ENCODE measurements at places on chromosomes 7 and 10.

DNA sequence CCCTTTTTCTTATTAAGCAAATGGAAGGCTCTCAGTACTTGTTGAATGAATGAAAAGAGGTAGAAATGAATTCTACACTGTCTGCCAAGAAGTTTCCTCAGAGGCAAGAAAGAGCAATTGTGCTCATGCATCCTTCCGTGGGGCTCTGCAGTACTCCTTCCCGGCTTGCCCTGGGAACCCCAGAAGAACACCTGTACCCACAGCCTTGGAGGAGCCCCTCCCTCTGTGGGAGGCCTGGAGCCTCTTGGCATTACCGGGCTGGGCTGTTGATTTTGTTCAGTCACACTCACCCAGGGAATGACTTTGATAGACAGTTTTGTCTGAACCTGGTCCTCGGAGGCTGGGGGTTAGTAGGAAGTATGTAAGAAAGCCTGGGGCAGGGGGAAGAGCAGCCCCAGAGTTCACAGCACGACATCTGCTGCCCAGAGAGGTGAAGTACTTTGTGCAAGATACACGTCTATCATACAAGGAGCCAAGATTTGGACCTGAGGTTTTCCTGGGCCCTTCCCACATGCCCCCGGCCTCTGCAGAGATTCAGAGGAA lies 134.8 kb upstream of the GDF10 start:
- DNase-seq: no peak

DNA sequence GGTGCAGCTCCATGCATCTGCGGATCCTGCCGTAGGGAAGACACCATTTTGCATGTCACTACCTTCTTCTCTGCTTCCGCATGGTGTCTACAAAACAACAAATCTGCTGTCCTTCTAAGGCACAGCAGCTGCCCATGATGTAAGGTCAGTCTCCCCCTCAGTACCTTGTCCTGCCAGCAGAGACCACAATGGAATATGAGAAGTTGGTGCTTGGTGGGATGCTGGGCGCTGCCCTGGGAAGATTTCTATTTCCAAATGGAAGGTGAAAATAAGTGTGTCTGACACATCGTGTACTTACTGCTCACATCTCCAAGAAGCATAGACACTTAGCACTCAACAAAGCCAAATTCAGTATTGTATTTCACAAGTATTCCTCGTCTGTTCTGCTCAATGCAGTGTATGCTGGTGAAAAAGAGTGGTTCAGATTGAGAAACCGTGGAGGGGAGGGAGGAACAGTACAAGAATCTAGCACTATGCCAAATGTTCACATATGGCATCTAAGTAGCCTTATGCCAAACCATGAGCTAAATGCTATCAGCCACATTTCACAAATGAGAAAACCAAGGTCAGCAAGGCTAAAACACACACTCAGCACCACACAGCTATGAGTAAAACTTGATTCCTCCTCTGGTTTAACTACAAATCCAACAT lies 95.0 kb downstream of the GRB10 start:
- DNase-seq: no peak

DNA sequence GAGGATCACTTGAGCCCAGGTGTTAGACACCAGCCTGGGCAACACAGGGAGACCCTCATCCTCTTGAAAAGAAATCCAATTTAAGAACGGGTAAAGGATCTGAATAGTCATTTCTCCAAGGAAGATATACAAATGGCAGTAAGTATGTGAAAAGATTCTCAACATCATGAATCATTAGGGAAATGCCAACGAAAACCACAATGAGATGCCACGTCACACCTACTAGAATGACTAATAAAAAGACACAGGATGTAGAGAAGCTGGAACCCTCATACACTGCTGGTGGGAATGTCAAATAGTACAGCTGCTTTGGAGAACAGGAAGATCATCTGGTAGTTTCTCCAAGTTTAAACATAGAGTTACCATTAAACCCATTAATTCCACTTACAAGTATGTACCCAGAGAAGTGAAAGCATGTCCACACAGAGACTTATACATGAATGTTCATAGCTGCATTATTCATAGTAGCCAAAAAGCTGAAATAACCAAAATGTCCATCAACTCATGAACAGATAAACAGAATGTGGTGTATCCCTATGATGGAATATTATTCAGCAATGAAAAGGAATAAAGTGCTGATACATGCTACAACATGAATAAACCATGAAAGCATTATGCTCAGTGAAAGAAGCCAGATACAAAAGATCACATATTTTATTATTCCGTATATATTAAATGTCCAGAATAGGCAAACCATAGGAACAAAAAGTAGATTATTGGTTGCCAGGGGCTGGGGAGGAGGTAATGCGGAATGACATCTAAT lies 13.1 kb upstream of the ZMIZ2 start:
- no peak for DNase-seq

DNA sequence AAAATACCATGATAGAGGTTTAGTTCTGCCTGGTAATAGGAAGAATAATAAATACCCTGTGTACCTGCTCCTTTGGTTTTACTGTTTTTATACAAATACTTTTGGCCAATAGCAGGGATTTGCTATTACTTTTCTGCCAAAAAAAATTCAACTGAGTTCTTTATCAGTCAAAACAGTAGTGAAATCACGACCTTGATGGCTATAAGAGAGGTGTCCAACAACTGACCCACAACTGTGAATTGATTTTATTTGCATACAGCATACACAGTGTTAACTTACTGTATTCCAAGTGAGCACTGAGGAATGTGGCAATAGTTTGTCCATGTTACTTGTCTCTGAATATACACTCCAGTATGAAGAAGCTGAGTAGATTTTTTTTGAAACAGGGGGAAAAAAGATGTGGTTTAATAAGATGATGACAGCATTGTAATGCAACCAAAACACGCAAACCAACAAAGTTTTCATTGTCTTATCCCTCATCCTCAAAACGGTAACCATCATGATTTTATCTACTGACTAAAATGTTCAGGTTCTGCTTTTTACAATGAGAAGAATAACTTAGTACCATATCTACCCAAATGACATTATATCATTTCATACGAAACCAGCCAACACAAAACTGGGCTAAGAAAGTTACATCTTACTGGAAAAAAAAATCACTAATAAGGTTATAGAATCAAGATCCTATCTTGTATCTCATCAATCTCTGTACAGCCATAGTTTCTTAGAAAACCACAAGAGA lies 63.3 kb downstream of the GSAP start:
- DNase-seq: no peak

- no peak for DNase-seq
These were observed 8.1 kb downstream of the PGAM1 start for GRCh38 chr10:97434055-97434454.

GRCh38 chr10:78914502-78915189 lies 154.1 kb upstream of the ZMIZ1 start:
- no peak for DNase-seq

- no peak for DNase-seq
These were observed 794 bp downstream of the PCGF6 start for GRCh38 chr10:103350175-103350516.

DNA sequence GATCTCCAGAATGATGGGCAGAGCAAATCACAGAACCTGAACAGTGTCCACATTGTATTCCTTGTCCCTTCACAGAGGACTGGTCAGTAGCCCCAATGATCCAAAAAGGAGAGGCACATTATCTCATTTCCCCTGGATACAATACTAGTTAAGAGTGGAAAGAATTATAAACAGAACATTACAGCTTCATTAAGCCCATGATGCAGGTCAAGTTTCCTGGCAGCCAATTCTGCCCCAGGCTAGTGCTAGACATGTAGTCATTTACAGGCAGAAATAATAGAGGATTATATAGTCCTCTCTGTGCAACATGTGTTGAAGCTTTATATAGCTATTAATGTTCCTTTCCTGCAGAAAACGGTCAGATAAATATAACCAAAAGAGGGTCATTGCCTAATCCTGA lies 124.3 kb upstream of the WNT16 start:
- DNase-seq: peak; percentile 31

GRCh38 chr7:303884-304573 lies 14.1 kb downstream of the FOXL3 start:
- peak; percentile 15 for DNase-seq

- no peak for DNase-seq
These were observed 68.6 kb upstream of the KMT2C start for GRCh38 chr7:152504367-152504766.

GRCh38 chr7:53070883-53071282 lies 35.5 kb downstream of the POM121L12 start:
- no peak for DNase-seq

GRCh38 chr10:25627606-25628005 lies 306.4 kb upstream of the MYO3A start:
- DNase-seq: no peak

- DNase-seq: no peak
These were observed 214.0 kb upstream of the KLF14 start for GRCh38 chr7:130947792-130948580.

DNA sequence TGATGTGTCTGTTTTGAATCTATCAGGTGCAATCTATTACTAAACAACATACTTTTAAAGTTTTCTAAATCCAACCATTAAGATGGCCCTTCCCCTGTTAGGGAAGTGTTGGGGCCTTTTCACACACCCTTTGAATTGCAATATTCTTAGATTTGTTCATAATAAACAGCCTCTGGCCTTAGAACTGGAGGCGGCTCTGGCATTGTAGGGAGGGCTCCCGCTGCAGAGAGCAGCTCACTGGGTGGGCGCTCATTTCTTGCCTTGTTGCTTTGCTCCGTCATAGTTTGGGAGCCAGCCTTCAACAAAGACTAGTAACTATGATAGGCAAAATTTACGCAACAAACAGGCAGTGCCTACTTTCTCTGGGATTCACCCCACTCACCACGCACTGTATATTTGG lies 4.2 kb upstream of the HOXA10 start:
- DNase-seq: peak; percentile 52

- DNase-seq: no peak
These were observed 49.4 kb downstream of the DPYSL4 start for GRCh38 chr10:132236161-132236560.

GRCh38 chr10:86222336-86222650 lies 144.3 kb downstream of the GRID1 start:
- DNase-seq: no peak

DNA sequence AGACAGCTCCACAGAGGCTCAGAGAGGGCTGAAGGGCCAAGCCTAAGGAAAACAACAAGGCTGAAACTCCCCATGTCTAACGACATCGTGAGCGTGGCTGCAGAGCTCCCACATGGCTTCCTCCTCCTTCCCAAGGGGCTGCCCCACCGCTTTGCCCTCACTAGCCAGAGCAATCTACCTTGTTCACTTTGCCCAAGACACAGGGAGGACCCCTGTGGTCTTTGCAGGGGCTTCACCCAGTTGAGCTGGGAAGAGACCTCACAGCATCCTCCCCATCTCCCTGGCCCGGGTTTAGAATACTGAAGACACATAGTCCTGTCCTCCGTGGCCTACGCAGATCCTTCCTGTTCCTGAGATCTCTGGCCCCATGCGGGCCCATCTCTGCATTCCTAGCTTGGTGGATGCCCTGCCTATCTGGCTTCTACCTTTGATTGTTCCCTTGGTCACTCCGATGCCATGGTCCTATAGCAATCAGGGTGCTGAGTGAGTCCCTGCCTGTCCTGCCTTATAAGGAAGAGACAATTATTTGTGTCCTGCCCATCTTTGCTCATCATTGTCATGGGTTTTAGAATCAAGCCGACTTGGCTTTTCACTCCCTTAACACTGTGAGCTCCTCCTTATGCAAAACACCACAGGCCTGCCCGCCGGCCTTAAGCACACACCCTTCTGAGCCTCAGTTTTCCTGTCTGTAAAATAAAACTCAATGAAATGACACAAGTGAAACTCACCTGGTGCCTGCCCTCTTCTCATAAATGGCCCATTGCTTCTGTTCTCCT lies 73.2 kb downstream of the PARP12 start:
- no peak for DNase-seq

- DNase-seq: no peak
These were observed 417.5 kb upstream of the MGMT start for GRCh38 chr10:129049501-129049900.

GRCh38 chr7:7478569-7478968 lies 57.1 kb downstream of the COL28A1 start:
- DNase-seq: no peak

DNA sequence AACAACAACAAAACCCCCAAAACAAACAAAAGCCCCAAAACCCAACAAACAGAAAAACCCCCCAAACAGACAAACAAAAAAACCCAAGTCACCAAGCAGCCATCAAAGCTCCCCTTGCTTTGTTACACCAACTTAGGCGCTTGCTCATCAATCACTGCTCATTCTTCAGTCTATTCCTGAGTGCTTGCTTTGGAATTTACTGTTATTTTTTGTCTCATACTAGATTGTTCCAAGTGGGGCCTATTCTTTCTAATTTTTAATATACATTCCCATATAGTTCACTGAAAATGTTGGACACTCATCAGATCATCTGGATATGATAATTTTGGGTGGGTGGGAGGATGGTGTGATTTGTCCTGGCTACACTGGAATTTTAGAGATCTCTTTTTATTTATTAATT lies 126.0 kb upstream of the JCAD start:
- DNase-seq: no peak

DNA sequence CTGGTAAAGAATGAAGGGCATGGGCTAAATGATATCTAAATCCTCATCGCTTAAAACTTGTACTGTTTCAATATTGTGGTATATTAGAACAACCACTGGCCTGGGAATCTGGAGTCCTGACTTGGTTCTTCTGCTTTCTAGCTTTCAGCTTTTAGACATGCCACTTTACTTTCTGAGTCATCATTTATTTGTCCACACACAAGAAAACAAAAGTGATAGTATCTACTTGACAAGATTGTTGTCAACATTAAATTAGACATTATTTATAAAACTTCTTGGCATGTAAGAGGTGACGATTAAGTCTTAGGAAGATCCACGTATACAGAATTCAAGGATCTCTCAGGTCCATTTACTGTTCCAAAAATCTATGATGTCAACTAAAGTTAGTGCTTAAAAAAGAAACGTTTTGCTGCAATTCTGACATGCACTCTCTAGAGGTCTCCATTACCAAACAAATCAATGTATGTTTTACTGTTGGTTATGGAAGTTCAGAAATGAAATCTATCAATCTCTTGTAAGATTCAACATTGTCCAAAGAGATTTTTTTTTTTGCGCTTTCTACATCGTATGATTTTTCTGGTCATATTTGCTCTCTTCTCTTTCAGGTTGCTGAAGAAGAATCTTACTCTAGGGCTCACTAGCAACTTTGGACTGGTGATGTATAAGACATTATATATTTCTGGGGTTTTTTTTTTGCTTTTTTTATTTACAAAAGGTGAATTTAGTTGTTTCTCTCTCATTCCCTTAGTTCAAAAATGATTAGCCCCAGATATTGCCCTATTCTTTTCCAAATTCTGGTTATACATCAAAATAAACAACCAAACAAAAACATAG lies 53.6 kb upstream of the DYNC1I1 start:
- DNase-seq: no peak

DNA sequence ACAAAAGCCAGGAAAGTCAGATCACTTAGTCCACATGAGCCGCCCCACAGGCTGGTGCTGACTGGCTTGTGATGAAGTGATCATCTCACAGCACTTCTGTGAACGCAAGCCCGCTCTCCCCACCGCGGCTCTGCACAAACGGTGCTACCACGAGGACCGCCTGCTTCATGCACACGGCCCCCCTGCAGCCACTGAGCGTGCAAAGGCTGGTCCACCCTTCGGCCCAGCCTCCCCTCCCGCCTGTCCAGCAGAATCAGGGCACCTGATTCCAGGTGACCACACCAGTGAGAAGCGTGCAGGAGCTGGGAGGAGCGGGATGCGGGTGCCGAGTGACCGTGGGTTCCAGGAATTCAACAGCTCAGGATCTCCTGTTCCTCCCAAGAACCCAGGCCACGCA lies 32.2 kb downstream of the MAD1L1 start:
- no peak for DNase-seq

- no peak for DNase-seq
These were observed 330.0 kb upstream of the C7orf33 start for GRCh38 chr7:148260599-148260998.

GRCh38 chr10:117271427-117271826 lies 30.5 kb downstream of the SLC18A2 start:
- no peak for DNase-seq
